ENCODE measurements at places on chromosomes 3 and 15.

DNA sequence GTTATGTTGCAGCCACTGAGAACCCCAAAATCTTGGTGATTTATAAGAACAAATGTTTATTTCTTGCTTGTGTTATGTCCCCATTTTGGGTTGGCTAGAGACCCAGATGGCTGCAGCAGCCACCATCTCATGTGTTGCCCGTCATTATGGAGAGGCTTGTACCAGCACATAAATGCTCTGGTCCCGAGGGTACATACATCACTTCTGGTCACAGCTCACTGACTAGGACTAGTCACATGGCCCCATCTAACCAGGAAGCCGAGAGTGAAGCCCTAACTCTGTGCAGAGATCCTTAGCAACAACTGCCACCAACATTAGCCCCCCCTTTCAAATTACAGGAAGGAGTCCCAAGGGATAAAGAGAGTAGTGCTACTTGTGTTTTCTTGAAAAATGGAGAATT is 25.5 kb upstream of the HACD2 start:
- no peak for DNase-seq

GRCh38 chr3:172257648-172258400 is 190.4 kb downstream of the GHSR start:
- no peak for DNase-seq

DNA sequence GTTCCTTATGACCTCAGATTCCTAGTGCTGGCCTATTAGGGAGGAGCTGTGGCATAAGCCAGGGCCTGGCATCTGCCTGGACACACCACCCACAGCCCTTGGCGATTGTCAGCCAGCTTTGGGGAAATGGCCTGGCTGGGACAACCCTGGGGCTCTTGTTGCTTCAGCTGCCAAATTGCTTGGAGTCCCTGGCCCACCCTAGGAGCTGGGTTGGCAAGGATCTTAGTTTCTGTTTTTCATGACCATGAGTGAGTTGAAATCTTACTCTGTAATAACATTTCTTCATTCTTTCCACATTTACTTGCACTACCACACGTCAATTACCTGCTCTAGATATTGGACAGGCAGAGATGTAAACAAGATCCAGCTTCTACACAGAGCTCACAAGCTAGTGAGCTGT is 1.9 kb upstream of the MYZAP start:
- DNase-seq: no peak

GRCh38 chr3:103499132-103499900 is 1064.5 kb downstream of the ZPLD1 start:
- no peak for DNase-seq

DNA sequence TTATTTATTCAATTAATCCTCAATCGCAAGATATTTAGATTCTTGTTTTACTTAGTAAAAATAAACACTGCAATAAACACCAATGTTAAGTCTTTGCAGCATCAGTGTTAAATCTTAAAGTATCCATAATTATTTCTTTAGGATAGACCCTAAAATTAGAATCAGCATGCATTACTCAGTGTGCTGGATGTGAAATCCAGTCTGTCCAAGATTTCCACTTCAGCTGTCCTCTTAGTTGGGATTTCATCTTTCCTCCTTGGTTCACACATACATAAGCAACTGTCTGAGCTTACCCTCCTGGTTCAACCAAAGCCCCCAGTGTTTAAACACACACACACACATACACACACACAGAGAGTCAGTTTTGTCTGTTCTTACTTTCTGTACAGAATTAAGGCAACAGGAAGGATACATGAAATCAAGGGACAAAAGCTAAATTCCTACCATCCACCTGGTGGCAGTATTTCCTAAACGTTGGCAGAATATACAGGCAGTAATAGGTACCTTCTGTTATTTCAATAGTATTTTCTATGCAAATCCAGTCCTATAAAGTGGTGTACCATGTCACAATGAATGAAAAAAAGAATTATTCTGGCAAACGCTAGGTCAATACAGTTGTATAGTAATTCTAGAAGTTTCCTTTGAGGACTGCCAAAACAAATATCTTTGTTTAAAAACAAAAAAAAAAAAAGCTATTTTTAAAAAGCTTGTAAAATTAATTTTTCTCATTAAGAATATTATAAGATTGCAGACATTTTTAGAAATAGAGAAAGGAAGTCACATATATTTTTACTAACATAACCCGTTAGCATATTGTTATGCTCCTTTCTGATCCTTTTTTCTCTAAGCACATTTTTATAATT is 27.3 kb upstream of the DMXL2 start:
- no peak for DNase-seq
